ENCODE measurements at places on chromosomes 13 and 19. TPM values are rescaled to one million over a fixed set of nuclear protein-coding genes. Genes with fewer than 3 reads are reported as not detected.

ZNF578 gene
- 6.8 TPM for polyA plus RNA-seq

SIRT6 gene
- polyA plus RNA-seq, result 12.8 TPM

FFAR1 gene
- 0.28 TPM for polyA plus RNA-seq

ERICH6B gene
- 1.1 TPM for polyA plus RNA-seq

ZNF382 gene
- 5.9 TPM for polyA plus RNA-seq

LHB gene
- polyA plus RNA-seq, result not detected

CKAP2 gene
- 63.9 TPM for polyA plus RNA-seq

BCAM gene
- polyA plus RNA-seq, result 403 TPM

UNC13A gene
- 0.28 TPM for polyA plus RNA-seq

TMEM59L gene
- polyA plus RNA-seq, result 1.9 TPM

PGLYRP2 gene
- polyA plus RNA-seq, result not detected

GRCh38 chr19:793806-794205 is 3.4 kb upstream of the PTBP1 start:
- no peak for DNase-seq

DNA sequence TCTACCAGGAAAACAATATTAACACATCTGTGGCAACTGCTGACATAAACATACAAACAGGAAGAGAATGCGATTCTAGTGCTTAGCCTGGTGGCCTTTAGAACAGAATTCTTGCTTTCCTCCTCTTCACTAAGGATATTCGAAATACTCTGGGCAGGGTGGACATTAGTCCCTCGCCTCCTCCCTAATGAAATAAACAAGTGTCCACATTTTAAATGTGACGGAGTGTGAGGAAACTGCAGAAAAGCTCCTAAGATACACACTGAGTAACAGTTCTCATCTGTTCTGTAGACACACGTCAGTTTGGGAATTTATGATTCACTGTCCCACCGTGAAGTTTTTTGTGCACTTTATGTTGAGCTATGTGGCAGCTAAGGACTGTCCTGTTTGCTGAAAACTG is 639 bp downstream of the STARD13 start:
- no peak for DNase-seq

GRCh38 chr13:26236296-26236695 is 14.2 kb upstream of the RNF6 start:
- DNase-seq, result no peak

GRCh38 chr19:38650172-38650775 is 2.8 kb downstream of the ACTN4 start:
- no peak for DNase-seq

- no peak for DNase-seq
Measured at GRCh38 chr13:59658738-59659330, 504.9 kb downstream of the DIAPH3 start.

GRCh38 chr13:24625331-24625731 is 54.9 kb upstream of the ATP12A start:
- no peak for DNase-seq

- DNase-seq, result no peak
Measured at GRCh38 chr19:51599084-51599483, 28.0 kb downstream of the ZNF175 start.

DNA sequence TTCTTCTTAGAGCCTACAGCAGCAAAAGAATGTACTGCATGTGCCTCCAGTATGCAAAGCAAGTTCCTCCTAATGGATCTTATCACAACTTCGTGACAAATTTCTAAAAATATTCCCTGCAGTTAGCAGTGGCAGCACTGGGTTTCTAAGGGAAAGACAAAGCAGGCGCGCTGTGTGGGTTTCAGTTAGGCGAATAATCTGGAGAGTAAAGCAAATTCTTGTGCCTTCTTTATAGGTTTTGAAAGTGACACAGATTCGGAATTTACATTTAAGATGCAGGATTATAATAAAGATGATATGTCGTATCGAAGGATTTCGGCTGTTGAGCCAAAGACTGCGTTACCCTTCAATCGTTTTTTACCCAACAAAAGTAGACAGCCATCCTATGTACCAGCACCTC is 167.9 kb downstream of the LMO7 start:
- DNase-seq, result no peak

DNA sequence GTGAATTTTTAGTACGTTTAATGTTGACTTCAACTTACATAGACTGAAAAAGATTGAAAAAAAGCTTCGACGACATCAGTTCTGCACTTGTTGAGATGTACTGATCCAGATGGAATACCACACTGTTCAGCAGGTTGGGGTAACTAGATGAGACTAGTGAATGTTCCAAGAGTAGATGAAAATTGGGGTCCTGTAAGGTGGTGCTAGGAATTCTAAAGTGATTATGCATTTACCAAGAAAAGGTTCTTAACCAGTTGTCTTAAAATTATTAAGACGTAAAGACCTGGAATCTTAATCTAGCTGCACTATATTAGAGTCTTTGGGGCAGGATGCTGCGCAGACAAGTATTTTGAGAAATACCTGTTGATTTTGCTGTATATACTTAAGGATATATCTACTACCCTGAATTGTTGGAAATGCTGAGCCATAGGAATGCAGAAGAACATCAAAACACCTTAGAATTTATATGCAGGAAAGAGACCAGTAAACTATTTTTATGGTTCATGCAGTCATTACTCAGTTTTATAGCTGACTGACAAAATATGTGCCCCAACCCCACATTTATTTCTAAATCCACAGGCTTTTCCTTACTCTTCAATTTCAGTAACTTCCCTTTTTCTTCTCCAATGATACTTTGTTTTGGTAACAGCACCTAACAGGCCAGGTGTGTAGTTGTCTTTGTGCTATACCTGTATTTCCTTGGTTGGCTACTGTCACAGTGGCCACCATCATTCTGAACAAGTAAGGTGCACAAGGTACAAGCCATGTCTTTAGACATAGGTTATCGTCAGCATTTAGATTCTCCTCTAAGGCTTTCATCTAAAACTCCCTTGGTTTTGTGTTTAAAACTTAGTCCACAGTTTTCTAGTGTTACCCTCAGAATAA is 8.6 kb downstream of the MIR17HG start:
- no peak for DNase-seq

- DNase-seq, result peak; percentile 10
Measured at GRCh38 chr19:40139533-40140287, 49.0 kb upstream of the ZNF780A start.

DNA sequence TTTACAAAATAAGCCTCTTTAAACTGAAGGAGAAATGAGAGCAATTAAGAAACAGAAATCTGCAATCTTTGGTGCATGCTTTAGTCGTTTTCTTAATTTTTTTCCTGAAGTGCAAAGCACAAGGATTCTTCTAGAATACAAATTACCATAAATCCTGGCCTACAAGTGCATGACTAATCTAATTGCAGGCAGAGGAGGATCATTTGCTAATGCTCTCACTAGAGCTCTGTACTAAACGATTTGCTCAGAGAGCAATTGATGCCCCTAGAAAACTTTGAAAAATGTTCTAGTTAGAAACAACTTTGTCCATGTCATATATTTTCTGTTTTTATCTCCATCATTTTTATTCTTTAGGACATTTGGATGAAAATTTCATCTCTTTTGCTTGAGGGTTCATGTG is 193.2 kb downstream of the POU4F1 start:
- DNase-seq, result no peak

- no peak for DNase-seq
Measured at GRCh38 chr13:26052337-26052736, 521 bp upstream of the SHISA2 start.

DNA sequence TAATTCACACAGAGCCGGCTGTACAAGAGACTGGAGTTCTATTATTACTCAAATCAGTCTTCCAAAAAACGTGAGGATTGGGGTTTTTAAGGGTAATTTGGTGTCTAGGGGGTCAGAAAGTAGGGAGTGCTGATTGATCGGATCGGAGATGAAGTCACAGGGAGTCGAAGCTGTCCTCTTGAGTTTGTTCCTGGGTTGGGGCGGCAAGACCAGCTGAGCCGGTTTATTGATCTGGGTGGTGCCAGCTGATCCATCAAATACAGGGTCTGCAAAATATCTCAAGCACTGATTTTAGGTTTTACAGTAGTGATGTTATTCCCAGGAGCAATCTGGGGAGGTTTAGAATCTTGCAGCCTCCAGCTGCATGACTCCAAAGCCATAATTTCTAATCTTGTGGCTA is 262.7 kb downstream of the KCNRG start:
- no peak for DNase-seq

GRCh38 chr19:2337329-2337707 is 8.8 kb downstream of the SPPL2B start:
- peak; percentile 67 for DNase-seq

- no peak for DNase-seq
Measured at GRCh38 chr13:110415669-110416068, 108.6 kb downstream of the COL4A2 start.

DNA sequence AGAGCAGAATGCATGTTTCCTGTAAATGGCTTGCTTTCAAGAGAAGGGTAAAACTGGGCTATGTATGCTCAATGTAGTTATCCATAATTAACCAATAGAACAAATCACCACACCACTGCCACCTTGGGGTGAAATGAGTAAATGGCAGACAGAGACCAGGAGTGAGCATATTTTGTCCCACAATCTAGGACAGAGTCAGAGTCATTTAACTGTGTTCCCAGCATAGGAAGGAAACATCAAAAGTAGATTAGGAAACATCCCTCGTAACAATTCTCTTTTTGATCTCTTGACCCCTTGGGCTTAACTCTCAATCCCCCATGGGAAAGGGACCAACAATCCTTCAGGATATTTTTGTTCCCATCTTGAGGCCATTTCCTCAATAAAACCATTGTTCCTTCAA is 224.8 kb downstream of the NHLRC3 start:
- DNase-seq, result peak; percentile 25

GRCh38 chr13:51805313-51805712 is 1.4 kb upstream of the DHRS12 start:
- DNase-seq, result no peak

DNA sequence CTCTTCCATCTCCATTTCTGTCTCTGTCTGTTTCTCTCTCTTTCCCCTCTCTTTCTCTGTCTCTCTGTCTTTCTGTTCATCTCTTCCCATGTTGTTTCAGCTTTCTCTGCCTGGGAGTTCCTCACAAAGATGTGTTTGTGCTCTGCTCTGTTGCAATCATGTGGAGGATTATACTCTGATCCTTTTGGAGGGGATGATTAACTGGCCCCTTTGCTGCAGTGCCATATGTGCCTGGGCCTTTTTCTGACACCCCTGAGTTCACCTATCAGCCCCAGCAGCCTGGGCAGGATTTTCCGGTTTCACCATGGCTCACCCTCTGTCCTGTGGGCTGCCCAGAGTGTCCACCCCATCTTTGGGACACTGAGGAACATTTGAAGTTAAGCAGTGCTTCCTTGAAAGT is 9.0 kb upstream of the TEX26 start:
- DNase-seq, result no peak

DNA sequence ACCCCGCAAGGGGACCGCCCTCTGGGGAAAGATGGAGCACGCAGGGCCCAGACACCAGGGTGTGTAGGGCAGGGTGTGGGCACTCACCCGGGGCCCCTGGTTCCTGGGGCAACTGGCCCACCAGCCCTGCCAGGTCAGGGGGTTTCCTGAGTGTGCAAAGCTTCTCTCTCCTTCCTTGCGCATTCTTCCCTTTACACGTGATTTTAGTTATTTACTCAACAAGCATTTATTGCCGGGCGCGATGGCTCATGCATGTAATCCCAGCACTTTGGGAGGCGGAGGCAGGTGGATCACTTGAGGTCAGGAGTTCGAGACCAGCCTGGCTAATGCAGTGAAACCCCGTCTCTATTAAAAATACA is 20.4 kb downstream of the PRR36 start:
- no peak for DNase-seq

- DNase-seq, result no peak
Measured at GRCh38 chr19:1089891-1090290, 5.3 kb downstream of the POLR2E start.

- no peak for DNase-seq
Measured at GRCh38 chr13:83498481-83499190, 383.6 kb downstream of the SLITRK1 start.

DNA sequence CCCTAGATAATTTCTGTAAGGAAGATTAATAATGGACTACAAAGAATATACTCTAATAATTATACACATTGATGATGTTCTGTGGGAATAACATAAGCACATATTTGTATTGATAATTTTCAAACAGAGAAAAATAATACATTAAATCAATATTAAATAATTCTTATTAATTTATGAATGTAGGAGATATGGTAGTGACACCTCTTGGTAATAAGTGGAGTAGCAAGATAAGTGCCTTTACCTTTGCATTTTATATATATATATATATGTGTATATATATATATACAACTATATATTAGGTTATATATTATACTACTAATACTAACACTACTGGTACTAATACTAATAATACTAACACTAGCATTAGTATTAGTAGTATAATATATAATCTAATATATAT is 905.8 kb downstream of the SLITRK1 start:
- DNase-seq, result no peak

GRCh38 chr13:41307884-41308640 is 3.0 kb upstream of the NAA16 start:
- DNase-seq, result no peak

- peak; percentile 74 for DNase-seq
Measured at GRCh38 chr13:99087098-99087953, 109.5 kb upstream of the DOCK9 start.

- DNase-seq, result no peak
Measured at GRCh38 chr19:36049080-36049698, 4.9 kb downstream of the THAP8 start.

DNA sequence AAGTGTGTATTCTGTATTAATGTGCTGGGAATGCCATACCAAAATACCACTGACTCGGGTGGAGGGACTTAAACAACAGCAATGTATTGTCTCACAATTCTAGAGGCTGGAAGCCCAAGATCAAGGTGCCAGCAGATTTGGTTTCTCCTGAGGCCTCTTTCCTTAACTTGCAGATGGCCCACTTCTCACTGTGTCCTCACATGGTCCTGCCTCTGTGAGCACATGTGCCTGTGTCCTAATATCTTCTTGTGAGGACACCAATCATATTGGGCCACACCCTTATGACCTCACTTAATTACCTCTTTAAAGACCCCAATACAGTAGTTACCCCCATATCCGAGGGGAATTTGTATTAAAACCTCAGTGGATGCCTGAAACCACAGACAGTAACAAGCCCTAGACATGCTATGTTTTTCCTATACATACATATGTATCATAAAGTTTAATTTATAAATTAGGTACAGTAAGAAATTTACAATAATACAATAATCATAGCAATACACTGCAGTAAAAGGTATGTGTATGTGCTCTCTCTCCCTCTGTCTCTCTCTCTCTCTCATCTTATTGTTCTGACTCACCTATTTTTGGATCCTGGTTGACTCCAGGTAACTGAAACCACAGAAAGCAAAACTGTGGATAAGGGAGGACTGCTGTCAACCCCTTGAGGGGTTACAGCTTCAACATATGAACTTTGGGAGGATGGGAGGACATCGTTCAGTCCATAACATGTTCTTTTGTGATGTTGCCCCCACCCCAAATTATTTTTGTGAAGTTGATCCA is 174.3 kb downstream of the IRS2 start:
- DNase-seq, result no peak

DNA sequence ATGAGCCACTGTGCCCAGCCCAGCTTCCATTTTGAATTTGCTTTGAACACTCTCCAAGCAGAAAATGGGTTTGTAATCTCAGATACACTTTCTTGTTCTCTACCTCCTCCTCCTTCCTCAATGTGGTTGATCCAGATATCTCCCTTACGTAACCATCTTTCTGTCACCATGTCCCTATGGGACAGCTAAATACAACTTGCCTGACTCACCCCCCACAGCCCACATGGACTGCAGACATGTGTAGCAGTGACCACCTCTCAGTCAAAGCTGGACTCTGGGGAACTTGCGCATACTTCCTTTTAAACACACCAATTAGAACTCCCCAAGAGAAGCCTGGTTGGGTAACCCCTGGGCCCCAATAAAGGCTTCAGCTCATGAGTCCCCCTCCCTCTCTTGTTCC is 10.8 kb upstream of the ZNF799 start:
- no peak for DNase-seq
